ENCODE measurements at places on chromosomes 13 and 19. TPM values are rescaled to one million over a fixed set of nuclear protein-coding genes. Genes with fewer than 3 reads are reported as not detected.

Gene ACP7
- not detected for total RNA-seq

Gene URAD
- not detected for total RNA-seq

- no peak for DNase-seq
Measured at GRCh38 chr19:56270676-56271075, 1.9 kb upstream of the EDDM13 start.

GRCh38 chr19:48059331-48059730, 15.5 kb upstream of the CABP5 start:
- no peak for DNase-seq

DNA sequence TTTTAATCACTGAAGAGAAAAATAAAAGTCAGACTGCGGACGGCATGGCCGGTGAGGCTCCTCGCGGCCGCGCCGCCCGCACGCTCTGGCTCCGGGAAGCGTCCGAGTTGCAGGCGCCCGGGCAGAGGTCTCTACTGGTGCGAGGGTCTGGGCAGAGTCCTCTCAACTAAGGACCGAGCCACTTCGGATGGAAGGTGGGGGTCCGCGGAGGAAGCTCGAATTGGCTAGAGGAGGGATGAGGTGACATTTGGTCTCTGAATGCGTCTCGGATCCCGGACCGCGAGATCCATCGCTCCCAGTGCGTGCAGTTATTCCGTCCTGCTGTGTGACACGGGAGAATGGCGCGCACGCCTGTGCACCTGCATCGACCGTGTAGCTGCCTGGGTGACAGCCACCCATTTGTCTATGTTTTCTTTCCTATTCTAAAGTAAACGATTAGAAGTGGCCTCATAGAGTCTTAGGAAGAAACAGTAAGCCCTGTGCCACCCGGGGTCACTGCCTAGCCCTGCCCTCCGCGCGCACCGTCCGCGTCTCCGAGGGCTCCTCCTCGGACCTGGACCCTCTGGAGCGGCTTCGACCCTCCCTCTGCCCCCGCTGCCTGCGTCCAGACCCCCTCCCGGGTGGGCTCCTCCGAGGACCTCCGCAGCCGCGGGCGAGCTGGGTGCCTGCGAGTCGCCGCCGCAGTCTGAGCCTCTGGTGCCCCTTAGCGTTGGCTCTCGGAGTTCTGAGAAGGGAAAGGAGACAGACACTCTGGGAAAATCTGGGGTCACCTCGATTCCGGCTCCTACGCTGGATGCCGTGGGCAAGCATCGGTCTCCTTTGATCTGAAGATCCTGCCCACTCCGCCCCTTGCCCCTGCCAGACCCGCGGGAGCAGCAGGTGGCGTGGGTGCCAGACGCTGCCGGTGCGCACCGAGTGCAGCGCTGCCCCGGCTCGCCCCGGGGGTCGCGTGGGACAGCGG, 347.4 kb downstream of the LIG4 start:
- DNase-seq = no peak

DNA sequence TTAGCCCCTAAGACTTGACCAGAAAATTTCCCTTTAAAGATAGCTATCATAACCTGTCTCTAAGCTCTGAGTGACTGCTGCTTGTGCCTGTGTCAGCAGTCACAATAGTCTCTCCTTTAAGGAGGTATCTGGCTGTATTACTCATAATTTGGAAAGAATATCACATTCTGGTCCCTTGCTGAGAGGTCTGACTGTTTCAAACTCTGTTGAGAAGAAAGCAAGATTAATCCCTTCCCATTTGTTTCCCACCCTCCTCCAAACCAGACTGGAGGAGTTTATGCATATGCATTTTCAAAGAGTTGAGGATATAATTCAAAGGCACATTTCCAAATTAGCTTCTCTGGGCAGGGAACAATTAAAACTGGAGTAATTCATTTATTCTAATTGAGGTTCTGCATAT, 2.3 kb downstream of the HTR2A start:
- DNase-seq = no peak

GRCh38 chr13:32707471-32707870, 121.2 kb downstream of the PDS5B start:
- DNase-seq = no peak

DNA sequence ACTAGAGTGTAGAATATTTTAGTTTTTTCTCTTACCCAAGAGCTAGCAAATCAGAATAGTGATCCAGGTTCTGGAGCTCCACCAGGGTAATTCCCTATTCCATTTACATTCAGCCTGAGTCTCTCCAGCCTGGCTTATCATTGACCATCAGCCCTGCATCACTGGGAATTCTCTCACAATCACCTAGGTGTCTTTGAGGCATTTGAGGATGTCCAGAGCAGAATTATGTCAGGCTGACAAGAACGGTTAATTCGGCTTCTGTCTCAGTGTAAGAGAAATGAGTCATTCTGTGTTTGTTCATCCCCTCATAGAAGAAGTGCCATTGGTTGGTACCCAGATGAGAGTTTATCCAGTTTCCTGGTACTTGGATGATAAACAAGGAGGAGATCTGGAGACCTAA, 180.5 kb downstream of the ZNF737 start:
- DNase-seq = no peak

GRCh38 chr13:48258430-48258829, 25.4 kb downstream of the ITM2B start:
- DNase-seq = no peak

DNA sequence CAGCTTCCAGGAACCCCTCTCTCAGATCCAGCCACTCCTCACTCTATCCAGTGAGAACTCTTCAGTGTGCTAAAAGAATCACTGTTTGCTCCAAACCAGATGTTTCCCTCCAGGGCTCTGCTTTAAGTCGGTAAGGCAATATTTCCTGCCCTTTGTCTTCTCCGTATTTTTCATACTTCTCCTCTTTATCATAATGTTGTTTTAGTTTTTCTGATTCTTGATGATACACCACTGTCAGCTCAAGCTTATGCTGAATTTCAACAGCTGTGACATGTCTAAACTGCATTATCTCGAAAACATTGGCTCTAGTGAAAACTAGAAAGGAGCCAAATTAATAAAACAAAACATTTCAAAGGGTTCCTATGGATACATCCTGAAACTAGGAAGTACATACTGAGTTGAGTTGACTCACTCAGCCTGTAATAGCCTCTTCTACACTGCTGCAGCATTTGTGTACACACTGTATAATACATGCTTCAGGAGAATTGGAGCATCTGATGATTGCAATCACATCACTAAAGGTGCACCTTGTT, 39.8 kb downstream of the GPR180 start:
- no peak for DNase-seq

- DNase-seq = no peak
Measured at GRCh38 chr13:53238261-53238660, 209.6 kb downstream of the OLFM4 start.

All from CD8-positive, alpha-beta memory T cell (primary cell).